ENCODE measurements at places on chromosomes 1 and 21. TPM values are rescaled to one million over a fixed set of nuclear protein-coding genes. Genes with fewer than 3 reads are reported as not detected.

GRCh38 chr1:16017461-16018303 lies at the start of gene HSPB7:
TSS of gene HSPB7 (minus strand) at chr1:16018043. CDS start at chr1:16017963, 80 bp downstream.
- H3K4me1 ChIP-seq, result peaks cover 11% of the 10 kb centered on the region
- H3K27ac ChIP-seq, result peak within 1 kb of the TSS; percentile 70
- H3K27me3 ChIP-seq, result no peaks in the 10 kb centered on the region
- H3K36me3 ChIP-seq, result no peaks in the 10 kb centered on the region
- peak; percentile 77 for DNase-seq
- no peak within 1 kb of the TSS for H3K4me3 ChIP-seq

GRCh38 chr1:2334366-2334765 lies 57.0 kb downstream of the MORN1 start:
- H3K4me1 ChIP-seq, result no peaks in the 10 kb centered on the region
- no peaks in the 10 kb centered on the region for H3K36me3 ChIP-seq
- no peaks in the 10 kb centered on the region for H3K27me3 ChIP-seq
- no peak overlapping the region for H3K4me3 ChIP-seq
- no peak overlapping the region for H3K27ac ChIP-seq

DNA sequence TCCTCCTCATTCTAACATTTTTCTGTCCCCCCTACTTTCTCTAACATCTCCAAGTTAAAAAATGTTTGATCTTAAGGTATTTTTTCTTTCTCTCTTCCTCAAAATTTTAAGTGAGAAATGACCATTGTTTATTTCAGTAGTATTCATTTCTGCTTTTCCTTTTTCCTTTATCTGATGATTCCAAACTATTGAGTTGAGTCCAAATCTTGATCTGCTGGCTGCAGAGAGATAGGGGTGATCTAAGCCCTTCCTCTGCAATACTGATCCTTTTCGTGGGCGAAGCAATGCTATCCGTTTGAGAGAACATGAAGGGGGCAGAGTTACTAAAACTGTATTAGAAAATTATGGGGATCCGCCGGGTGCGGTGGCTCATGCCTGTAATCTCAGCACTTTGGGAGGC lies 516 bp upstream of the NMNAT2 start:
- peaks cover 91% of the 10 kb centered on the region for H3K27me3 ChIP-seq
- DNase-seq, result no peak
- peaks cover 10% of the 10 kb centered on the region for H3K4me1 ChIP-seq
- H3K4me3 ChIP-seq, result no peak overlapping the region
- H3K36me3 ChIP-seq, result no peaks in the 10 kb centered on the region

DNA sequence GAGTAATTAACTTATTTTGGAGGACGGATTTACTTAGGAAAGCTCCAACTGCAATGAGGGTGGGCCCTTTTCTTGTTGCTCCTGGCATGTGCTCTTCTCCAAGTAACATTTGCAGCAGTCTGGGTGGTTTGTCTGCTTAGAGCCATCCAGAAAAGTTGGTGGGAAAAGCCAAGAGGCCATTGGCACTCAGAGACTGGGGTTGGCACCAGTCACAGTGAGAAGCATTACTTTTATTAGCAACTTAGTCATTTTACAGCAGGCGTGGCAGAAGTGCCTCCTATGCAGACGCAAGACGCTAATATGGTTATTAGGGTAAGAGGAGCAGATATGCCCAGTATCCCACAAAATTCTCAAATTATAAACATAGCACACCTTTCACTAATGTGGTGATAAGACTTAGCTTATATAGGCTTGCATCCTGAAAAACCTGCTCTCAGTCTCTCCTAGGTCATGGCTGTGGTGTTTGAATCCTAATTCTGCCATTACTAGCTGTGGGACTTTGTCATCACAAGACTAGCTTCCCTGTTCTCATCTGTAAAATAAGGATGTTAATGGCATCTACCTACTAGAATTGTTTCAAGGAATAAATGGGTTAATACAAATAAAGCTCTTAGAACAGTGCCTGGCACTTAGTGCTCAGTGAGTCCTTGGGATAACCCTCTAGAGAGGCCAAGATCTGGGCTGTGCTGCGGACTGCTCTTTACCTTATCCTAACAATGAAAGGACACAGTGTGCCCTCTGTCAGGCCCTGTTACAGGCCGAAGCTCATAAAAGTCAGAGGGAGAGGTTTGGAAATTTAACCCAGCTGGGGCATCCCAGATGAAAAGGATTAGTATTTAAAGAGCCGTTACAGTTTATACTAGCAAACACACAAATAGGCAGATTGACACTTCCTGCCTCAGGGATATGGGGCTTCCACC lies 154.6 kb downstream of the ROR1 start:
- H3K4me3 ChIP-seq, result no peak overlapping the region
- no peak overlapping the region for H3K27ac ChIP-seq
- DNase-seq, result no peak
- no peaks in the 10 kb centered on the region for H3K36me3 ChIP-seq

GRCh38 chr1:206074839-206075238 lies 21.9 kb downstream of the RHEX start:
- no peak overlapping the region for H3K4me3 ChIP-seq
- no peak for DNase-seq
- H3K27ac ChIP-seq, result no peak overlapping the region
- H3K4me1 ChIP-seq, result no peaks in the 10 kb centered on the region
- H3K36me3 ChIP-seq, result no peaks in the 10 kb centered on the region

DNA sequence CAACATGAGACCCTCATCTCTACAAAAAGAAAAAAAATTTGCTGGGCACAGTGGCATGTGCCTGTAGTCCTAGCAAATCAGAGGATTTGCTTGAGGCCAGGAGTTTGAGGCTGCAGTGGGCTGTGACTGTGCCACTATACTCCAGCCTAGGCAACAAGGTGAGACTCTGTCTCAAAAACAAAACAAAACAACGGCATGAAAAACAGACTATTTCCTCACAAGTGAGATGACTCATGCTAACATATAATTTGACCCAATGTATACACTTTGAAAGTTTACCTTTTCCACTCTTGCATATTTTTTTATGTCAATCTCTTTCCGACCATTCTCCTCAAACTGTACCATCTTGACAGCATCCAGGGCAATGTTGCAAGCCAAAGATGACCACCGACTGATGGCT lies 17.5 kb downstream of the CCT3 start:
- no peaks in the 10 kb centered on the region for H3K4me1 ChIP-seq
- H3K4me3 ChIP-seq, result no peak overlapping the region
- DNase-seq, result no peak
- peaks cover 100% of the 10 kb centered on the region for H3K36me3 ChIP-seq
- no peaks in the 10 kb centered on the region for H3K27me3 ChIP-seq
- no peak overlapping the region for H3K27ac ChIP-seq

DNA sequence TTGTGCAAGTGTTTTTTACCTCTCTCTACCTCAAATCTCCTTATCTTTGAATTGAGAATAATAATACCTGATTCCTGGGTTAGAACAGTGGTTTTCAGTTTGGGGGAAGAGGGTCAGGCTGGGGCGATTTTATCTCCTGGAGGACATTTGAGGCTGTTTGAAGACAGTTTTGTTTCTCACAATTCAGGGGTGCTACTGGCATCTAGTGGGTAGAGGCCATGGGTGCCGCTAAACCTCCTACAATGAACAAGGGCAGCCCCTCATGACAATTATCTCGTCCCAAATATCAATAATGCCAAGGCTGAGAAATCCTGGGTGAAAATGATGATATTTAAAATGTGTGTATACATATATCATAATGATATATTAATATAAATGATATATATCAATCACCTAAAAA lies 139.1 kb upstream of the USH2A start:
- H3K36me3 ChIP-seq, result no peaks in the 10 kb centered on the region
- no peak overlapping the region for H3K4me3 ChIP-seq
- no peaks in the 10 kb centered on the region for H3K4me1 ChIP-seq
- no peaks in the 10 kb centered on the region for H3K27me3 ChIP-seq
- no peak overlapping the region for H3K27ac ChIP-seq
- DNase-seq, result no peak

- H3K4me3 ChIP-seq, result no peak overlapping the region
- H3K4me1 ChIP-seq, result no peaks in the 10 kb centered on the region
- H3K27me3 ChIP-seq, result no peaks in the 10 kb centered on the region
- no peak overlapping the region for H3K27ac ChIP-seq
- DNase-seq, result no peak
- no peaks in the 10 kb centered on the region for H3K36me3 ChIP-seq
Measured at GRCh38 chr21:31524140-31524539, 135.4 kb upstream of the SOD1 start.

CFHR4 gene
- polyA plus RNA-seq, result 0.11 TPM

FAM43B gene
- 0.85 TPM for polyA plus RNA-seq

NT5C1A gene
- not detected for polyA plus RNA-seq

SLC44A3 gene
- polyA plus RNA-seq, result 40.5 TPM

ZNHIT6 gene
- 28.4 TPM for polyA plus RNA-seq

DNA sequence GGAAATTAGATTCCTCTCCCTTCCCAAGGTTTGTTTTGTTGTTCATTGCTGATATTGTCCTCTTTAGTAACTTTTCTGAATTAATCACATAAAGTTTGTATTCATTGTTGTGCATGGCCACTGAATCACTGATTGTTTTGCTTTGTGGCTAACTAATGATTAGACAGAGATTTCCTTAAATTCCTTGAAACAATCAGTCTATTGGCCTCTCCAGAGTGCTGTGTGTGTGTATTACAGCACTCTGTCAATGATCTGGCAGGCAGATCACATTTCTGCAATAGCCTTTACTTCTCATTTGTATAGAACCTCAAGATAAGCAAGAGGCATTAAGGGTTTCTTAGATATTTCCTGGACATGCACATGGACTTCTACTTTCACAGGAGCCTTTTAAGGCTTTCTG lies 78.6 kb downstream of the DUSP10 start:
- no peak for DNase-seq
- H3K27me3 ChIP-seq, result no peaks in the 10 kb centered on the region
- no peaks in the 10 kb centered on the region for H3K36me3 ChIP-seq
- no peaks in the 10 kb centered on the region for H3K4me1 ChIP-seq

DNA sequence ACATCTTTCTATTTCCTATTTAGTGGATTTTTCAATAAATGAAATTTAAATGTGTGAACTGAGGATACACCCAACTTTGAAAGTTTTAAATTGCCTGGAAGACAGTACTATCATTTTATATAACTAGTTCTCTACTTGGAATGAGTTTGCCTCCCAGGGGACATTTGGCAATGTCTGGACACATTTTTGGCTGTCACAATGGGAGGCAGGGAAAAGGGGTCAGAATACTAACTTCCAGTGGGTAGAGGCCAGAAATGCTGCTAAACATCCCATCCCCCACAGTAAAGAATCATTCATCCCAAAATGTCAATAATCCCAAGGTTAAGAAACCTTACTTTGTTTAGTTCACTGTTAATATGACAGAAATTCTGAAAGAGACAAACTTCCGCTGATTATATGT lies 13.2 kb upstream of the NRAS start:
- H3K27me3 ChIP-seq, result no peaks in the 10 kb centered on the region
- H3K36me3 ChIP-seq, result peaks cover 4% of the 10 kb centered on the region
- no peaks in the 10 kb centered on the region for H3K4me1 ChIP-seq
- no peak overlapping the region for H3K27ac ChIP-seq

KCNT2 gene
- polyA plus RNA-seq, result 4.5 TPM

DNA sequence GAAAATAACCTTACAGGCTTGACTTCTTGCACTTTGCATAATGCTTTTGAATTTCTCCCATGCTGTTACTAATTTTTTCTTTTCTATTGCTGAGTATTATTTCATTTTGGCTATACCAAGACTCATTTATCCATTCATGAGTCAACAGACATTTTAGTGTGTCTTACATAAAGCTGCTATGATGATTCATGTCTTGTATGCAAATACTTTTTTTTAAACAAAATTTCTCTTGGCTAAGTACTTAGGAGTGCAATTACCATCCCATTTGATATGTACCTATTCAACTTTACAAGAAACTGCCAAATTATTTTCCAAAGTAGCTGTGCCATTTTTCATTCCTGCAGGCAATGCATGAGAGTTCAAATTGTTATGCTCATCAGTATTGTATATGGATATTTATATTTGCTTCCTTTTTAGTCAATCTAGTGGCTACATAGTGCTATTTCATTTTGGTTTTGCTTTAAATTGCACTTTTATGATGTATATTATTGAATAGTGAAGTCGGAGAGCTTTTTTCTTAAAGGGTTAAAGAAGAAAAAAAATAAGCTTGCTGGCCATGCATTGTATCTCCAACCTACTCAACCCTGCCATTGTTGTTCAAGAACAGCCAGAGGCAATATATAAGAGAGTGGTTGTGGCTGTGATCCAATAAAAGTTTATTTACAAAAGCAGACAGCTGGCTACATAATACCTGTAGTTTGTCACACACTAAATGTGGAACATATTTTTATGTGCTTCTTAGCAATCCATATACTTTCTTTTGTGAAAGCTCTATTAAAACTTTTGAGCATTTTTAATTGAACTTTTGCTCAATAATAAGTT lies 862.8 kb downstream of the KCNT2 start:
- no peak overlapping the region for H3K27ac ChIP-seq
- no peak for DNase-seq
- no peak overlapping the region for H3K4me3 ChIP-seq
- H3K36me3 ChIP-seq, result no peaks in the 10 kb centered on the region
- no peaks in the 10 kb centered on the region for H3K4me1 ChIP-seq

C1orf116 gene
- polyA plus RNA-seq, result 39.8 TPM

DNA sequence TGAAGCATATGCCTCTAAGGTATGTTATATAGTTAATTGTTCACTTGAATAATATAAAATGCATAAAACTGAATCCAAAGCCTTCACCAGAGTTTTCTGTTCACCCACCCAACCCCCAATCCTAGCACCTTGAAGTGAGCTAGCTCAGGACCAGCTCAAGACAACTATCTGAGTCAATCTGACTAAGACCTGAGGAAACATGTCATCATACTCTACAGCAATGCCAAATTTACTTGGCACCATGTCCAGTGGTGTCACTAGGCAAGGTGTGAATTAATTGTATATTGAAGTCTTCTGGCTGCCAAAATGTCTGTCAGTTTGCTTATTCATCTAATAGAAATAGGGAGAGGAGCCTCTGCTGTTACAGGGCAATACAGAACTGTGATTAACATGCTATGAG lies 3.8 kb downstream of the DNASE2B start:
- no peaks in the 10 kb centered on the region for H3K27me3 ChIP-seq
- H3K4me1 ChIP-seq, result no peaks in the 10 kb centered on the region
- no peak for DNase-seq
- H3K27ac ChIP-seq, result no peak overlapping the region

ADAMTSL4 gene
- polyA plus RNA-seq, result 20.2 TPM

GJA8 gene
- polyA plus RNA-seq, result not detected

Measured in left lung (tissue), 14 donors.